GM12892 (cell line): ENCODE measurements at places on chromosomes 1 and 21.

GRCh38 chr1:93692451-93692861 is 10.8 kb upstream of the BCAR3 start:
- DNase-seq, result no peak

- DNase-seq, result no peak
Observed at GRCh38 chr1:108598340-108598739, 38.4 kb downstream of the EEIG2 start.

- no peak for DNase-seq
Observed at GRCh38 chr1:176626572-176627061, 163.6 kb downstream of the PAPPA2 start.

GRCh38 chr1:222828939-222829338 is 14.1 kb downstream of the DISP1 start:
- DNase-seq, result no peak

DNA sequence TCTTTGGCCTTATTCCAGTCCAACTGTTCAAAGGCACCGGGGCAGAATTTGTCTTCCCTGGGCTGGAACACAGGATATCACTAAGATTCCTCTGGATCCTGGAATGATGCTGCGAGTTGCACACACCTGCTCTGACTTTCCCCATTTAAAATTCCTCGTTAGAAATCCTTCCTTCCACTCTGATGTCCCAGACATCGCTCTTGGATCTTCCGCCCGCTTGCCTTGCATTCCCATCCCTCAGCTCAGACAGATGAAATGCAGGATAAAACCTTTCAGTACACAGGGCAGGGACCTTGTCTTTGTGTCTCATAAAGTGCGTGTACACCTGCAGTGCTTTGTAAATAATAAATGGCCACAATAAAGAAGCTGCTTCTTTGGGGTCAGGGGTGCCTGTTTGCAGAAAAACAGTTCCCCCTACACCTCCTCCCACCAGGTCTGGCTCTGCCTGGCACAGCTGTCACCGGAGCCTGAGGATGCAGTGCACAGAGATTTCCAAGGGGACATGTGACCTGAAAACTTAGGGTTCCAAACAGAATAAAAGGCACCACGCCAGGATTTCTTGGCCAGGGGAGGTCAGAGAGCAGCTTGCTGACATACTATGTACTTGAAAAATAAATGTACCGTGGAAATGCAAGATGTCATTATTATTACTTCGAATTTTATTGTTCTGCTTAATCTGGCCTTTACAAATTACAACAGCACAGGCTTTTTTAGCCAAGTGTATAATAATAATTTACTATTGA is 62.9 kb upstream of the SYT6 start:
- no peak for DNase-seq

GRCh38 chr1:157496121-157496526 is 56.2 kb downstream of the FCRL5 start:
- DNase-seq, result no peak

GRCh38 chr1:62689524-62689923 is 1.3 kb upstream of the DOCK7 start:
- no peak for DNase-seq

DNA sequence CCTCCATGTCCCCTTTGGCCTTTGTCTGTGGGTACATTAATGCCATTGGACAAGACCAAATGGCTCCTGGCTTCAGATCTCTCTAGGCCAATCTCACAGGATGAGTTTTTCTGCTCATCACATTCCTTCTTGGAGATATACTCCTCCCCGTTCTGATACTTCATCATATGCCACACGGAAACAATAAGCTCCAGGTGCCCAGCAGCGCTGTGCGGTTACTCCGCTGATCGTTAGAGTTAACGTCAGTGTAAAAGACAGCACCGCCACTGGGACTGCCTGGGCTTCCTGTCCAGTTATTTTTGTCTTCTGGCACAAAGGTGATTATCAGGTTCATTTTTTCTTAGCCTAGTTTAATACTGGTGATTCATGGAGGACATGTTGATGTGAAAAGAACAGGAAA is 22.5 kb downstream of the CACHD1 start:
- no peak for DNase-seq

- DNase-seq, result no peak
Observed at GRCh38 chr1:67355745-67356424, 48.2 kb downstream of the IL12RB2 start.

GRCh38 chr1:168216171-168216570 is 9.6 kb upstream of the SFT2D2 start:
- no peak for DNase-seq

GRCh38 chr1:29410476-29410875 is 174.2 kb downstream of the PTPRU start:
- DNase-seq, result no peak

GRCh38 chr1:191101960-191102359 is 624.3 kb upstream of the BRINP3 start:
- DNase-seq, result no peak

GRCh38 chr1:39692152-39693074 is 1.2 kb upstream of the HPCAL4 start:
- no peak for DNase-seq

DNA sequence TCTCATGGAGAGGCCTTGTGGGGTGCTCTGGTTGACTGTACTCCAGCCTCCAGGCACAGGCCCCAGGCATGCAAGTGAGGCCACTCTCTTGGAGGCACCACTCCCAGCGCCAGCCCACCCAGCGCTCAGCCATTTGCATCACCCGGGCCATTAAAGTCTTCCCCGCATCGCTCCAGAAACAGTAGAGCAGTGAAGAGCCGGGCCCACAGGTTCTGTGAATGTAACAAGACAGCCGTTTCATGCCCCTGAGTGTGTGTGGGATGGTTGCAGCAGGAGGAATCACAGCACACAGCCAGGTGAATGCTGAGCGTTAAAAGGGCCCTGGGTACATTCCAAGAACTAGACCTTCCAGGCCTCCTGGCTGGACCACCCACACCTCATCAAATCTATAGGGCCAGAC is 19.0 kb upstream of the CD2 start:
- no peak for DNase-seq

DNA sequence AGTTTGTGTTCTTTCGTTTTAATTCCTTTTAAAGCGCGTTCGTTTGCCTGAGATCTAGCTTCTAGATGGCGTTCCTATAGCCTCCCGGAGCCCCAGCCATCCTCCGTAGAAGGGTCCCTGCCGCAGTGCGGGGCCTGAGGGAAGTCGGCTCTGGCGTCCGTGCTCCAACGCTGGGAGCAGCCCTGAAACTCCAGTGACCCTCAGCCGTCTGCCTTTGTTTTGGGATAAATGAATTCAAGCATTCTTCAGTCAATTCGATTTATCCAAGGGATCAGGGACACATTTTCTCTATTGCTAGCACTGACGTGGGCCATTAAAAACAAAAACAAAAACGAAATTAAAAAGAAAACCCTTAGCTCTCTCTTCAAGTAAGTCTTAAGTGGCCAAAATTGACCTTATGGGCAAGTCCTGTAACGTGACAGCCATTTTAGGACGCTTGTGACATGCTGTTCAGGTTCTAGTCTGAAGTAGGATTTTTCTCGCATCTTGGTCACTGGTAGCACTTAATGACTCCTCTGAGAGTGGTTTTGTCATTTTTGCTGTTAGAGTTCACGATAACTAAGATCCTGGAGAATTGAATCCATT is 742 bp upstream of the HSPA13 start:
- DNase-seq, result no peak

DNA sequence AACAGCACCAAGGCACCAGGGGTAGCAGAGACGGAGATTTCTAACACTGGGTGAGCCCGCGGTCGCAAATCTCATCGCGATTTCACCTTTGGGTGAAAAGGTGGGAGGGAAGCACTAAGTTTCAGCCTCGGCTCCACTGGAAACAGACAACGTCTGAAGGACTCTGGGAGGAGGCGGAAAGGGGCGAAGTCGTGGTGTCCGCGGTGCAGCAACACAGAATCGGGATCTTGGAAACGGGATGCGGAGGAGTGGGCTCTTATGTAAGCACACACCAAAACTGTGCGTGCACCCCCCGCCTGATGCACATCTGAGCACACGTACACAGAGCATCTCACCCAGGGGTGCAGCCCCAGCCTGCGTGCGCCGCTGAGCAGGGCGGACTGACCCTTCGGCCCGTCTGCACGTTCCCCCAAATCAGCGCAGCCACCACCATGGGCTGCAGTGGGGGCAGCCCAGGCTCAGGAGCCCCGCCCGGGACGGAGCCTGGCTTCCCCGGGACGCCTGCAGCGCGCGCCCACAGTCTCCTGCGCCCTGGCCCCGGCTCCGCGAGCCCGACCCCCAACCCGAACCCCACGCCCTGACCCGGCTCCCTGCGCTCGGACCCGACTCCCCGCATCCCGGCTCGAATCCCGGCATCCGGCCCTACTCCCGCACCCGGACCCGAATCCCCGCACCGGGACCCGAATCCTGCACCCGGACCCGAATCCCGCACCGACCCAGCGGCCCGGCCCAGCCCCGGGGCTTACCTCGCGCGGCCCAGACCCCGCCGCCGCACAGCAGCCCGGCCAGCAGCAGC is 670 bp downstream of the CLSTN1 start:
- DNase-seq, result no peak

DNA sequence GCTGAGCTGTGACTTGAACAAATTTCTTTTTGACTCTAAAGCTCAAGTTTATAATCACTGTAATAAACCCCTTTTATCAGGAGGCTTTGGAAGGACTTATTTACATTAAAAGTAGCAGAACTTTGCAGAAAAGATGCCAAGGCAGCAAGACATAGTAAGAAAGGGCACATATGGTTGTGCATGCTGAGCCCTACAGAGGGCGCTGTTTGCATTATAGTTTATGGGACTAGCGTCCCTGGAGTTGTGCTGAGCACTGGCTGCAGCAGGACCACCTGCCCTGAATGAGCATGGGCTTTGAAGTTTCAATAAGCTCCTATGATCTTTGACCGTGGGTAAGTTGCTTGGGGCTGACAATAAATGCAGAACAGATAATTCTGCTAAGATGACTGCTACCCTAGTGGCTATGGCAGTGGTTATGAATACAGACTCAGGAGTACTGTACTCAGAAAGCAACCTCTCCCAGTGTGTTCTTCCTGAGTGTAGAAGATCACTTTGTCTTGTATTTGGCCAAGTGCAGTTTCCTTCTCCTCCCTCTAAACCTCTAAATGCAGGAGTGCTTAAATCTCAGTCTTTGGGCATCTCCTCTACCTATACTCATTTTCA is 45.4 kb upstream of the USP1 start:
- DNase-seq, result no peak

DNA sequence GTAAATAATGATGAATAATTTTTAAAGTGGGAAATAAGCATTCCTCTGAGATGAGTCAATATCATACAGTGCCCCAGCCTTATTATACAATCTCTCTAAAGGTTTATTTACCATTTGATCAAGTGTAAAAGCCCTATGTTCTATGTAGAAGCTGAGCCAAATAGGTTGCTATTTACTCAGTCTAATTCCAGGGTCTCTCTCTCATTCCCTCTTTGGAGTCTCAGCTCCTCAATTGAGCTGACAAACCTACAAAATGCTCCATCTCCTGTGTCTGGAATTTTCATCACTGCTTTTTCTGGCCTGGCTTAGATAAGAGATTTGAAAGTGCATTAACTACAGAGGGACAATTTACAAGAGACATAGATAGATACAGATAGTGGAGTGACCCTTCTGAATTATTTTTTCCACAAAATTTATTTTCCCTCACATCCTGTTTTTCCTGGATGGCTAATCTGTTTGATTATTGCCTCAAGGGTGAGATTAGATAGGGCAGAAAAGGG is 24.8 kb upstream of the USH2A start:
- no peak for DNase-seq

DNA sequence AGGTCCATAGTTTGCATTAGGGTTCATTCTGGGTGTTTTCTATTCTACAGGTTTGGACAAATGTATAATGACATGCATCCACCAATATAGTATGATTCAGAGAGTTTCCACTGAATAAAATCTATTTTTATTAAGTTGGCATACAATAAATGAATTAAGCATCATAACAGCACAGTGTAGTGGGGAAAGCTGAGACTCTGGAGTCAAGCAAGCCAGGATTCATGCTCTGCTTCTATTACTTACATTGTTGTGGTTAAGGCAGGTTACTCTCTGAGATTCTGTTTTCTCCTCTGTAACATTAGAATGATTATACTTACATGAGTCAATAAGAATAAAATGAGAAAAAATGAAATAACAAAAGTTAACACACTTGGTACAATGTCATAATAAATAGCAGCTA is 131.3 kb downstream of the SLC30A10 start:
- DNase-seq, result no peak

- no peak for DNase-seq
Observed at GRCh38 chr1:8667869-8668594, 149.4 kb downstream of the RERE start.

- DNase-seq, result no peak
Observed at GRCh38 chr1:4086085-4086850, 186.2 kb upstream of the C1orf174 start.

GRCh38 chr1:56827711-56828110 is 8.5 kb upstream of the FYB2 start:
- DNase-seq, result no peak

GRCh38 chr1:63966016-63966415 is 192.2 kb downstream of the ROR1 start:
- DNase-seq, result no peak

DNA sequence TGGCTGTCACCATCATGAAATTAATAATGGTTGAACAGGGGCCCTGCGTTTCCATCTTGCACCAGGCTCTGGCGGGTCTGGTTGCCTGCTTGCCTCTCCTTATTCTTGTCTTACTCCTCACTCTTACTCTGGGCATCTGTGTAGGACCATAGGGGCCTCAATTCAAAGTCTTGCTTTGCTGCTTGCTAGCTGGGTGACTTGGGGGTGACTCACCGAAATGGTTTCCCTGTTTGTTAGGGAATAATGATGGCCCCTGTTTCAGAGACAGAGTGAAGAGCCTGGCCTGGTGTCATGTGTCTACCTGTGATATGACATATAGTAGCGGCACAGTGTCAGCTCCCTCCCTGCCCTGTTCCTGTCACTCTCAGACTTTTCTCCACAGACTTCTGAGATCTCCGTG is 24.6 kb downstream of the KCNC4 start:
- no peak for DNase-seq

DNA sequence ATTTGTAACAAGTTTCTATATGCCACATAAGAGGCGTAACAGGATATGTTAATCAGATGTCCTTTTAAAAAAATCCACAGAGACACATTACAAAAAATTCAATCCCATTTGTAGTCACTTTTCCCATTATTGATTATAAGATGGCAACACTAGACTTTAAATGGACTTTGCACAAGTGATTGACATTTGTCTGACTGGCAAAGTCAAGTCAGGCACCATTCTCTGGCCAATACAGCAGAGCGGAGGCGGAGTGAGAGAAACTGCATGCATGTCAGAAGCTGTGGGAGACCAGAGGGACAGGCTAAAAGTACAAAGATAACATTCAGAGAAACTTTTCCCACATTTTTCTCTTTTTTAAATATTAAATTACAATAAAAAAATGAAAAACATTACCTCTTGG is 28.1 kb upstream of the RGS5 start:
- DNase-seq, result no peak
